NCI-H187 treated with DMSO at 0.1 percent for 48 hours (cell line): ENCODE measurements at places on chromosomes 7 and 10.

GRCh38 chr10:80462981-80463741 is 9.1 kb downstream of the TSPAN14 start:
- no peak for DNase-seq

- no peak for DNase-seq
Observed at GRCh38 chr10:117130346-117130745, 7.7 kb downstream of the VAX1 start.

DNA sequence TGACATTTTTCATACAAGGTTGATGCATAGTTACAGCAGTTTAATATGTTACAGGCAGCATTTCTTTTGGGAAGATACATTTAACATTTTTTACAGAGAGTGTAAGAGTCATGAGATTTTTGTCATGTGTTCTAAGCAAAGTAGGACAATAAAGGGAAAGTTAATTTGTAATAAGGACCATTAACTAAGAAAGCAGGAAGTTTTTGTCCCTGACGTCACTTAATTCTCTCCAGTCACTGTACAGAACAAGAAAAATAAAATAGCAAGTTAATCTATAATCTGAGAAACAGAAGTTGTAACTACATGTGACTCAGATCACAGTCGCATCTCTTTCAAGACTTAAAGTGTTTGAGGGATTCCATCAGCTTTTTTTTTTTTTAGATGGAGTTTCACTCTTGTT is 49.5 kb upstream of the CAPZA2 start:
- no peak for DNase-seq

GRCh38 chr7:128343554-128344430 is at the start of gene RBM28:
TSS of gene RBM28 (minus strand) at chr7:128343908. CDS start at chr7:128343793, 115 bp downstream.
- peak; percentile 74 for DNase-seq

DNA sequence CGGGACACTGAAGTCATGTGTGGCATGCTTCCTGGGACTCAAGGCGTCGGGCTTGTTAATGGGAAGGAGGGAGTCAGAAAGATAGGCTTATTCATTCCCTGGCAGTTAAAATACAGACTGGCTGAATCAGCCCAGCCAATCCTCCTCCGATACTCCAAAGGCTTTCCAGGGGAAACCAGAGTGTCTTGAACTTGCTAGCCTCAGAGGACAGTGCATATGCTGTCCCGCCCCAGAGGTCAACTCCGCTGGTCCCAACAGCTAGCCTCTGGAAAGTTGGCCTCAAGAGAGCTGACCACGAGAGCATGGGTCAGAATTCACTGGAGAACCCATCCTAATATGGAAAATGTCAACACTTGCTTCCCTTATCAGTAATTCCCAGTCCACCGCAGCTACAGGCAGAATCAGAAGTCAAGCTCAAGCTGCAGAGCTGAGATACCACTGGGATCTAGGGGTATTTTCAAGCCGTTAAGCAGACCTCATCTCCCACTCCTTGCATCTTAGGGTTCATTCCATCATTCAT is 43.0 kb downstream of the ELMO1 start:
- DNase-seq, result no peak

GRCh38 chr7:86972072-86972471 is 87.4 kb downstream of the ELAPOR2 start:
- no peak for DNase-seq

- DNase-seq, result no peak
Observed at GRCh38 chr10:29861811-29862505, 197.4 kb downstream of the JCAD start.

DNA sequence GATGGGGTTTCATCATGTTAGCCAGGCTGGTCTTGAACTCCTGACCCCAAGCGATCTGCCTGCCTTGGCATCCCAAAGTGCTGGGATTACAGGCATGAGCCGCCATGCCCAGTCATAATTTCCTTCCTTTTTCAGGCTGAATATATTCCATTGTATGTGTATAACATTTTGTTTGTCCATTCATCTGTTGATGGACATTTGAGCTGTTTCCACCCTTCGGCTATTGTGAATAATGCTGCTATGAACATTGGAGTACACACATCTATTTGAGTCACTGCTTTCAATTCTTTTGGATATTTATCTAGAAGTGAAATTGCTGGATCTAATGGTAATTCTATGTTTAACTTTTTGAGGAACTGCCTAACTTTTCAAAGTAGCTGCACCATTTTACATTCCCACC is 34.6 kb downstream of the TLX1 start:
- no peak for DNase-seq

- DNase-seq, result no peak
Observed at GRCh38 chr10:124675261-124675660, 68.9 kb downstream of the FAM53B start.

GRCh38 chr10:92080244-92080643 is 156.7 kb downstream of the BTAF1 start:
- no peak for DNase-seq

DNA sequence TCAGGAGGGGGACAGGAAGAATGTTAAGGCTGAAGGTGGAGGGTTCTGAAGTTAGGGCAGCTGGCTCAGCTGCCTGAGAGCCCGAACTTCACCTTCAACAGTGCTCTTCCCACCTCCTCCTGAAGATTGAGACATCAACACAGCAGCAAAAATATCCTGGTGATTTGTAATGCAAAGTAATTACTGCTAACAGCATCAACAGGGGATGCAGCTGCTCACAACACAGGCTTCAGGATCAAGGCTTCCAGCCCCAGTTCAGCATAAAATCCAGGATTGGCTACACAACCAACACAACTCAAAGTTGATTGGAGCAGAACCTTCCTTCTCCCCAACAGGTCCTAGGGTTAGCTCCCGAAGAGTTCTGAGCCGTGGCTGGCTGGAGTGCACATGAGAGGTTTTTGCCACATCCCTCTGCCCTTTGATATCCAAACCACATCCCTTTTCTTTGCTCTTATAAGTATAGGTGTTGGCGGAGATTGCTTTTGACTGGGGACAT is 242.4 kb downstream of the KIAA1217 start:
- no peak for DNase-seq
